ENCODE measurements at places on chromosomes 5 and 9.

DNA sequence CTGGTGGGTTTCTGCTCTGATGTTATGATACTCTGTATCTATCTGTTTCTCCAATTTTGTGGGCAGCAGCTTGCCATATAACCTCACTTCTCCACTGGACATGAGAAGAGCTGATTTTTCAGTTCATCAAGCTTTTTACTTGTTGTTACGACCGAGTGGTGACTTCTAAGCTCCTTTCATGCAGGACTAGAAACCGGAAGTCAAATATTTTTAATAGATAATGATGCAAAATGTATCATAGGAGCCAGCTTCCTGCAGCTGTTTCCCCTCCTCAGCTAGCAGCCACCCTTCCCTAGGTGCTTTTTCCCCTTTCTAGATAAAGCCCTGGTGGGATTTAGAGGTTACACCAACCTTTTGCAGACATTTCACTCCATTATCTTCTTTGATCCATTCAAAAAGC, 17.0 kb upstream of the ADAM19 start:
- no peak for DNase-seq

GRCh38 chr9:109440117-109440515, 58.0 kb downstream of the PTPN3 start:
- DNase-seq, result no peak

- no peak for DNase-seq
Observed at GRCh38 chr9:4939118-4939561, 45.9 kb upstream of the JAK2 start.

- DNase-seq, result peak; percentile 67
Observed at GRCh38 chr5:52580921-52581320, 206.8 kb upstream of the ITGA1 start.

DNA sequence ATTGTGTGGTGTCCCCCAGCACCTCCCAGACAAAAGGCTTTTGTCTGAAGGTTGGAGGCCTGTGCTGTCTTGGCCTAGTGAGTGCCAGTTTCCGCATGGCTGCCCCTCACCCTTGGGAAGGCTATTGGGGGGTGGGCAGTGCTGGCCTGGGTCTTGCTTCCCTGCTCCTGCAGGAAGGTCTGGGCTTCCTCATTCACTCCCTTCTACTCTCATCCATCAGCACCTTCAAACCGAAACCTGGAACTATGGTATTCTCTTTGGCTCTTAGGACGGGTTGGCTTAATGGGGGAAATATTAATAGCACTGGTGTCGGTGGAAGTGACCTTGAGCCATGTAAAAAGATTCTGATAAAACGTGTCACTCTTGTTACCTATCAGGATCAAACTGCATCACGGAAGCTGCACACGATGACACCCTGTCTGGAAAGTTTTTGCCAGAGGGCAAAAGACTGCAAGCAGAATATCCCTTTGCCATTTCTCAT, 34.0 kb upstream of the GLRX start:
- DNase-seq, result no peak

- DNase-seq, result peak; percentile 24
Observed at GRCh38 chr9:1837453-1838084, 177.6 kb upstream of the SMARCA2 start.
